ENCODE measurements at places on chromosomes 5 and 9.

GRCh38 chr9:14288433-14288832 is 25.5 kb downstream of the NFIB start:
- DNase-seq, result no peak

DNA sequence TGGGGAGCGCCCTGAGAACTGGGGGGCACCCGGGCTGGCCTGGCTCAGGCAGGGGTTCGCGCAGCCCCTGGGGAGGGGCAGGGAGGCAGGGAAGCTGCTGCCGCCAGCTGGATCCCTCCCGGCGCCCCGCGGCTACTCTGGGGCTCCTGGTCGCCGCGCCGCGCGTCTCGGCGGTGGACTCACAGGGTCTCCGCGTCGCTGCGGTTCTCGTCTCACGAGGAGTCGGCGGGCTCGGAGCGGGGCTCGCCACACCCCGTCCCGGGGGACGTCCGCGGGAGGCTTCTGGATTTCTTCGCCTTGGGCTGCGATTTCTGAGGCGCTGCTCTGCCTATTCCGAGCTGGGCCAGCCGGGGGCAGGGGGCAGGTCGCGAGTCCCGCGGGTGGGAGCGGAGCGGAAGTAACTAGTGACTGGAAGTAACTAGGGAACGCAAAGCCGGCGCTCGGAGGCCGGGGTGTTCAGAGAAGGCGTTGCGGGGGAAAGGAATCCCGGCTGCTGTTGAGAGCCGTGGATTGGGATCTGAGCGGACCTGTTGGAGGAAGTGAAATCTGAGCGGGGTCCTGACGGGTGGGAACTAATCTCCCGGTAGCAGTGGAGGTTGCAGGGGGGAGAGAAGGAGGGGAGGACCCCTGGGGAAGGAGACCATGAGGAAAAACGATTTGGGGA is 511 bp downstream of the CYSTM1 start:
- DNase-seq, result no peak

DNA sequence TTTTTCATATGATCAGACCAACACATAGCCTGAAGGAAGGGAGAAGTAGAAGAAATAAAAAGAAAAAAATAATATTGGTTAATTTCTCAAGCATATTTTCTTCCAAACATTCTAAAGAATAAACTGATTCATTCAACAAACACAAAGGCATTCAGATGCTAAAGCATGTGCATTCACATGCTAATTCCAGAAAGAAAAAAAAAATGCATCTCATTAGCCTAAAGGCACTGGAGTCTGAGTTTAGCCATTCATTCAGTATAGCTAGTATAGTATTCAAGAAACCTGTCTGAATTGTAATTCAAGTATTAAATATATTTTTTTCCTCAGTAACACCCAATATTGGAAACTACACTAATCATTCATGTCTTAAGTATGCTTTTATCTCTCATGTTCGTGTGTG is 61.0 kb upstream of the FER start:
- no peak for DNase-seq

- DNase-seq, result no peak
Observed at GRCh38 chr5:33936004-33936380, 194 bp upstream of the RXFP3 start.

- no peak for DNase-seq
Observed at GRCh38 chr9:78261403-78262001, 25.6 kb downstream of the CEP78 start.

GRCh38 chr9:76637416-76637815 is 126.8 kb upstream of the PCA3 start:
- no peak for DNase-seq

GRCh38 chr9:35915681-35916294 is 6.5 kb downstream of the SPAAR start:
- no peak for DNase-seq

- no peak for DNase-seq
Observed at GRCh38 chr5:127024821-127025220, 5.5 kb downstream of the MARCHF3 start.

GRCh38 chr9:10282084-10282483 is 330.7 kb downstream of the PTPRD start:
- no peak for DNase-seq

GRCh38 chr5:94017579-94017978 is 276.2 kb upstream of the POU5F2 start:
- DNase-seq, result no peak

GRCh38 chr5:161001604-161002003 is 149.6 kb upstream of the ATP10B start:
- DNase-seq, result no peak

DNA sequence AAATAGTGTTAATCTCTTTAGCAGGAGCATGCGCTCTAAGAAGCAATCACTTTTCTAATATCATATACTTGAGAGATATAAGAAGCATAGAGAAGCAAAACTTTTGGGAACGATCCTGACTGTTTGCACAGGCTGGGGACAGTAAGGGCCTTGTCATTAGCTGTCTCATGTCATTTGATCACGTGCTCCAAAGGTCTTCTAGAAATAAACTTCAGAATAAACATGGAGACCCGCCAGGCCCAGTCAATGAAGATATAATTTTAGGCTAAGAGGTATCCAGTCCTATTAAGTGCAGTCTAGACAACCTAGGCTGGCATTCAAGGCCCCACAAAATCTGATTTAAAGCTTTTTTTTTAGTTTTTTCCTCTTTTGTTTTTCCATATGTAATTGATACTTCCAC is 111.0 kb upstream of the APC start:
- DNase-seq, result no peak

DNA sequence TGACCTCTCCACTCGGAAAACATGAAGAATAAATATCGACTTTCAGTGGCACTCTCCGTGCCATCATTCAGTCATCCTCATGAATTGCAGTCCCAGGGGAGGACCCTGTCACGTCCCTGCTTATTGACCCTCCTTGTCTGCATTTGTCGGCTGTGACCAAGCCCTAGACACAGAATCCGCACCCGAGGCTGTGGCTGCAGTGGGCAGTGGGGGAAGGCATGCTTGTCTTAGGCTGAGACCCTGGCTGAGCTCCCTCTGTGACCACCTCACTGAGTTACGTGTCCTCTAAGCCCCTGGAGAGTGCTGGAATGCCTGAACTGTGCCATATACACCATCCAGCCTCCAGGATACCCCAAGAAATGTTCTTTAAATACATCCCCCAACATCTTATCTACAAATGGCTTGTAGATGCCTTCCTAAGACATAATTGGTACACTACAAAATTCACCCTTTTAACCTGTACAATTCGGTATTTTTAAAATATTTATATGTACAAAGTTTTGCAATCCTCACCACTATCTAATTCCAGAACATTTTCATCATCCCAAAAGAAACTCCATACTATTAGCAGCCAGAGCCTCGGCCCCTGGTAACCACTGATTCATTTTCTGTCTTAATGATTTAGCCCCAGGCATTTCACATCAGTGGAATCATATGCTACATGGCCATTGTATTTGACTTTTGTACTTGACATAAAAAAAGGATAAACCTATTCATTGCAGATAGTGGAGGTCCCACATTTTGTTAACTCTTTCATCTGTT is 80.8 kb upstream of the ICE1 start:
- DNase-seq, result peak; percentile 50

DNA sequence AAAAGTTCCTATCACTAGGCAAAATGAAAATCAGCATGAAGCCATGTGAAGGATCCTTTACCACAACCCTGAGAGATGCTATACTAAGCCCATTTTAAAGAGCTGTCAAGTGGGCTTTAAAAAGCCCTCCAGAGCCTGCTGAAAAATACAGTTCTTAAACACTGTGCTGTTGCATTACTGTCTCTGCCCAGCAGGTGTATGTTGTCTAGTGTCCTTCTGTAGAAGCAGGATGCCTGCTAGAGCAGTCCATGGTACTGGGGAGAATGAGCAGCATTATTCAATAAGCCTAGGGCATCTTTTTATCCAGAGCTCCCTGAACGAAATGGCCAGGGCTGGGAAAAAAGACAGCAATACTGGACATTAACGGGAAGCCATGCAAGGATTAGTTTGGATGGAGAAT is 126.2 kb upstream of the PLCXD3 start:
- DNase-seq, result no peak

DNA sequence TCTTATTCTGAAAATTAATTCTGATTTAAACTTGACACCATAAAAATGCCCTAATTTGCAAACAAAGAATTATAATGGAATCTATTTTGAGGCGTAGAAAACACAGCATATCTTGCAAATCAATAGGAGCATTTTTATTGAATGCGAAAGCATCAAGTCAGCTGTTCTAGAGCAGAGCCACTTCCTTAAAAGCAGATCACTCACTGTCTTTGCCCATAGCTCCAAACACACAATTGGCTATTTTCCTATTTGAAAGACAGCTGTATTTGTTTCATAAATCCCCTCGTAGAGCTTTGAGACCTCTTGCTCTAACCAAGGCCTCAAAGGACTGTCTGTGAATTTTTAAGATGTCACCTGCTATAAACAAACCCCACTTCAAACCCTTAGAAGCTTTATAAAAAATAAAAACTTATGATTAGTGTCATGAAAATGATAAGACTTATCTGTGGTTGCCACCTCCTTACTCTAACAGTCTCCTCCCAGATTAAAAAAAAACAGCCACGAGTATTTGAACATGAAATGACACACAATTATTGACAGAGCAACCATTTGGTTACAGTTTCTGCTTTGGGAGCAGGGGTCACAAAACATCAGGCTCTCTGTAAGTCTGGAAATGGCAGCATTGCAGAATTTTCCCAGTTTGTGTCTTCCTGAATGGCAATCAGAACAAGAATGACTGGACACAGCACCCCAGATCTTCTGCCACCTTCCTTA is 75.6 kb upstream of the RASEF start:
- DNase-seq, result no peak

- no peak for DNase-seq
Observed at GRCh38 chr9:14547245-14548060, 145.8 kb downstream of the ZDHHC21 start.

GRCh38 chr9:130930132-130930803 is 8.8 kb downstream of the FIBCD1 start:
- no peak for DNase-seq

DNA sequence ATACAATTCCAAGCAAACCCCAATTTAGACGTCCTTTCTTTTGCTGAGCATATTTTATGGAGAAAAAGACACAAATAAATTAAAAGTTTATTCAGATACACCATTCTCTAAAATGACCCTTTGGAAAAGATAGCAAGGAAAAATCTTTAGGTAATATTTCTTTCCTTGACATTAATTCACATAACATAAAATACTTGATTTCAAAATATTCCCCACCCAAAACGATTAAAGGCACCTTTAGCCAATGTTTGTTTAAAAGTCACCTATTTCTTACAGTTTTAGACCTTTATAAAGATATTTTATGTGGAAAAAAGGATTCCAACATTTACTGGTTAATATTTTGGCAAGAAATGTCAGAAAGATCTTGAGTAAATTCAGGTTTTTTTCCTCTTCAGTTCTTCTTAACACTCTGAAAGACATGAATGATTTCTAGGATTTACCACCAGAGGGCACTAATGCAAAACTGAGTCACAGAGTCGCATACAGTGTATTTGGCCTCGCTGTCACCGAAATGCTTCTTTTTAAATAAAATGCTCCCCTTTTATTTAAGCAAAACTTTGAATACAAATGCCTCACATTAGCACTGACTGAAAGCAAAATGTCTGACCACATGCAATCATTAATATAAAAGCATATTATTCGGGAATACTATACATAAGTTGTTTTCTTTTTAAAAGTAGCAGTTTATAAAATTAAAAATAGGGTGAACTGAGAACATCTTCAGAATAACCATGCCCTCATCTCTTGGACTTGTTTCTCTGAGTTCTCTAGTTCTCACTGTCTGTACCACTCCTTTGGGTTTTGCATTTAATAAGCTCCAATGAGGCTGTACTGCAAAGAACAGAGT is 122.5 kb downstream of the SLC1A3 start:
- DNase-seq, result peak; percentile 22

DNA sequence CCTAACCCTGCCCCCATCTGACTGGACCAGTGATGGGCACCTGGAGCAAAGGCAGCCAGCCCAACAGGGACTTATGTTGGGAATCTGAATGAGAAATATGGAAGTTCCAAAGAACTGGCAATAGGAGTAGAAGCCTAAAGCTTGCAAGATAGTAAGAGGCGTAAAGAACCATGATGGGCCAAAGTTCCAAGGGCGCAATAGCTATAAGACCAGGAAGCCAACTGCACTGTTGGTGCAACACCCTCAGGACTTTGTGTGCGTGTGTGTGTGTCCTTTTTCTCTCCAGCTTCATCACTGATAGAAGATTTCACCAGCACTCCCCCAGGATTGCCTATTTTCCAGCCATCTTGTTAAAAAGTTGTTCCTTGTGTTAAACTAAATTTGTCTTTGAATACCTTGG is 92.8 kb downstream of the ZNF608 start:
- DNase-seq, result no peak

DNA sequence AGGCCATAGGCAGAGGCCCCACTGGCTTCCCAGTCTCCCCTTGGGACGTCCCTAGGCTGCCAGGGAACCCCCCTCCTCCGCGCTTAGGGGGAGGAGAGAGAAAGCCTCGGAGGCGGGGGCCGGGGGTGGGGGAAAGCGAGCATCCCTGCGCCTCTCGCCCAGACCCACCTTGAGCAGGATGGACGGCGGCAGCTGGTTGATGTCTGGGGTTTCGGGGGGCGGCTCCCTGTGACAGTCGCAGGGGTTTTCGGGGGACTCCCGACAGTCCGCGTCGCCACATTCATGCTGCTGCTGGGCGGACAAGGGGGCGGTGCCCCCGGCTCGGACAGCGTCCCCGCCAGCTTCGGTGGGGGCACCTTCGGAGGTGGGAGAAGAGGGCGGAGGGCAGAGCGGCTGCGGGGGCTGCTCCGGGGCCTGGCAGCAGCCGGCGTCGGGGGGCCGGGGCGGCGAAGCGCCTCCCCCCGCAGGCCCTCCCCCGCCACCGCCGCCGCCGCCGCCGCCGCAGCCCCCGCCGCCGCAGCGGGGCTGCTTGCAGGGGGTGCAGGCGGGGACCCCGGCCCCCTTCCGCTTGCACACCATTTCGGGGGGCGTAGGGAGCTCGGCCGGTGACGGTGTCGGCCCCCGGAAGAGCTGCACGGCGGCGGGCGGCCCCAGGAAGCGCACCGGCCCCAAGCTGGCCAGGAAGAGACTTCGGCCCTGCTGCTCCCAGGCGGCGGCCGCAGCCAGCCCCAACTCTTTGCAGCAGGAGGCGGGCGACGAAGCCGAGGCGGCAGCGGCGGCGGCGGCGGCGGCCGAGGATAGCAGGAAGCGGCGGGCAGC is 1.2 kb downstream of the FBXL17 start:
- DNase-seq, result no peak

- no peak for DNase-seq
Observed at GRCh38 chr5:174284873-174285272, 239.4 kb downstream of the NSG2 start.

DNA sequence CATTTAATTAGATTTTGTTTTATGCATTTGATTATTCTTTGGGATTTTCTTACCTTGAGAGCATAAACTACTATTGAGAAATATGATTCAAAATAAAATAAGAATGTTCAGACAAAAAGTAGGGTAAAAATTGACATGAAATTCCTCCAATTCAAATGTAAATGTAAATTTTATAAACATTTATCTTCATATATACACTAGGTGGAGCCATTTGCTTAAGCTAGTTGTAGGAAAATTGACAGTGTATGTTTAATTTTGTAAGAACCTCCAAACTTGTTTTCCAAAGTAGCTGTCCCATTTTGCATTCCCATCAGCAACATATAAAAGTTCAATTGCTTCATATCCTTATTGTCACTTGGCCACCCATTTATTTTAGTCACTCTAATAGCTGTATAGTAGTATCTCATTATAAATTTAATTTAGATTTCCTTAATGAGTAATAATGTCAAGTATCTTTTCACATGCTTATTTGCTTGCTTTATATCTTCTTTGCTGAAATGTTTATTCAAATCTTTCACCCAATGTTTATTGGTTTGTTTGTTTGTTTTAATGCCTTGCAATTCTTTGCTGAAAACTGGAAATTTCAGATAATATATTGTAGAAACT is 37.6 kb upstream of the SLCO6A1 start:
- DNase-seq, result no peak

GRCh38 chr5:35804201-35804653 is 52.5 kb upstream of the IL7R start:
- DNase-seq, result no peak

Data from fibroblast of skin of left biceps (primary cell).